H4 (cell line): ENCODE measurements at places on chromosomes 1 and 21.

GRCh38 chr1:110450929-110451328, at the start of gene PROK1:
TSS of gene PROK1 (plus strand) at chr1:110451149. CDS start at chr1:110451217, 68 bp downstream.
- DNase-seq: no peak

GRCh38 chr1:1435106-1435903, at the start of gene VWA1:
TSS of gene VWA1 (plus strand) at chr1:1435690. CDS start at chr1:1435749, 59 bp downstream.
- no peak for DNase-seq

- DNase-seq: no peak
Observed at GRCh38 chr1:19557609-19558051, 72.3 kb upstream of the CAPZB start.

GRCh38 chr1:175635092-175635491, 108.3 kb downstream of the TNR start:
- no peak for DNase-seq

GRCh38 chr1:230700132-230700531, 13.8 kb downstream of the AGT start:
- DNase-seq: no peak

DNA sequence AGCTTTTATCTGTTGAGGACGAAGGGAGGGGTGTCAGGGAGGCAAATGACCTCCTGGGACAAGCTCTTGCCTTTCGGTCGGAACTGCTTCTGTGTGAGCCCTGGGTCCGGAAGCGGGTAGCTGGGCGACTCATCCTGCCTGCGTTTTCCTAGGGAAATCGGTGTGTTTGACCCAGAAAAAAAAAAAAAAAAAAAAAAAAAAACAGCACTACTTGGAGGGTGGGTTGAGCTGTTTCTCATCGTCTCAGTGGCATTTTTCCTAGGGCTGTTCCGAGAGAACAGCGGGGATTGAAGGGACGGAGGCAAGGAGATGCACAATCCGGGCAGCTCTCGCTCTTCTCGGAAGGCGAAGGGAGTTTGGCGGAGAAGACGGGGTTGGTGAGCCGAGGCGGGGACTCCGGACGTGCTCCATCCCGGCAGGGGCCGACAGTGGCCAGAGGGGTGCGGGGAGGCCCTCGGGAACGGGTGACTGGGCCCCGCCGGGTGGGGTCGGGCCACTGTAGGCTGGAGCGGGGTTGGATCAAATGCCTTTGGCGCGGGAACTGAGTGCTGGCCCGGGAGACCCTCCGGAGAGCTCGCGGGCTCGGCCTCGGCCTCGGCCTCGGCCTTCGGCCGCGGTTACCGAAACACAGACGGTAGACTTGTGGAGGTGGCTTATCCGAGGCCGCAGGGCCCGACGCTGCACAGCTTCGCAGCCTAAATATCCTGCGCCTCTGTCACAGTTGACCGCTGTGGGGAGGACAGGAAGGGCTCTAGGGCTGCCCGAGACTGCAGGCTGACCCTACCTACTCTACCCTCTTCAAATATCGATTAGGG, 2.4 kb upstream of the BARHL2 start:
- DNase-seq: no peak

GRCh38 chr1:83097715-83098114, 901.2 kb downstream of the TTLL7 start:
- DNase-seq: no peak

DNA sequence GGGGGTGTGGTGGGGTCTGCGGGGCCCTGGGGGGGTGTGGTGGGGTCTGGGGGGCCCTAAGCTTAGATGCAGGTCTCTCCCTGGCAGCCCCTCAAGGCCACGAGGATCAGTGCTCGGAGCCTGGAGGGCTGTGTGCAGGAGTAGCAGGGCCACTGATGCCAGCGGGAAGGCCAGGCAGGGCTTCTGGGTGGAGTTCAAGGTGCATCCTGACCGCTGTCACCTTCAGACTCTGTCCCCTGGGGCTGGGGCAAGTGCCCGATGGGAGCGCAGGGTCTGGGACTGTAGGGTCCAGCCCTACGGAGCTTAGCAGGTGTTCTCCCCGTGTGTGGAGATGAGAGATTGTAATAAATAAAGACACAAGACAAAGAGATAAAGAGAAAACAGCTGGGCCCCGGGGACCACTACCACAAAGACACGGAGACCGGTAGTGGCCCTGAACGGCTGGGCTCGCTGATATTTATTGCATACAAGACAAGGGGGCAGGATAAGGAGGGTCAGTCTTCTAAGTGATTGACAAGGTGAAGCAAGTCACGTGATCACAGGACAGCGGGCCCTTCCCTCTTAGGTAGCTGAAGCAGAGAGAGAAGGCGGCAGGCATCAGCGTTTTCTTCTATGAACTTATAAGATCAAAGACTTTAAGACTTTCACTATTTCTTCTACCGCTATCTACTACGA, 8.7 kb downstream of the RNF223 start:
- DNase-seq: no peak

GRCh38 chr1:236103646-236104218, 38.6 kb upstream of the GPR137B start:
- DNase-seq: peak; percentile 38

DNA sequence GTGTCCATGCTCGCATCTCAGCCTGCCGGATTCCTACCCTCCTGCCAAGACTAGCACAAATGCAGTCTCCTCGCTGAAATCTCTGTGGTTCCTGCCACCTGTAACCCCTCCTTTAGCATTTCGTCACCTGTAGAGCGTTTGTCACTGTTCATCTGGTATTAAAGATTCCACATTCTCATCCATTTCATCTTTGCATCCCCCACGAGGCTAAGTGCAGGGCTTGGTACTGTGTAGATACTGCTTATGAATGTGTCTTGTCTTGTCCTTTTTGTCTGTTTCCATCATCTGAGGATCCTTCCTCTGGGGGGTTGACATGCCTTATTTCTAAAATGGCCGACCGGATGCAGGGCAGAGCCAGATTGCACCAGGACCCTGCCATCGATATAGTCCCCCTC, 53.7 kb upstream of the DNAJC6 start:
- DNase-seq: no peak

GRCh38 chr1:41662061-41662764, 177.7 kb upstream of the EDN2 start:
- DNase-seq: peak; percentile 68

GRCh38 chr1:86259390-86259789, 102.8 kb upstream of the COL24A1 start:
- no peak for DNase-seq

- no peak for DNase-seq
Observed at GRCh38 chr1:205424901-205425600, 3.2 kb upstream of the LEMD1 start.

- peak; percentile 12 for DNase-seq
Observed at GRCh38 chr1:178633056-178633455, 92.0 kb upstream of the RALGPS2 start.

GRCh38 chr1:67723620-67724019, 38.6 kb downstream of the GADD45A start:
- DNase-seq: no peak

- DNase-seq: no peak
Observed at GRCh38 chr1:32111040-32111623, 3.3 kb downstream of the KPNA6 start.

- DNase-seq: no peak
Observed at GRCh38 chr1:226349801-226350518, 41.0 kb upstream of the LIN9 start.

- DNase-seq: no peak
Observed at GRCh38 chr1:2375246-2375922, 16.0 kb downstream of the MORN1 start.

DNA sequence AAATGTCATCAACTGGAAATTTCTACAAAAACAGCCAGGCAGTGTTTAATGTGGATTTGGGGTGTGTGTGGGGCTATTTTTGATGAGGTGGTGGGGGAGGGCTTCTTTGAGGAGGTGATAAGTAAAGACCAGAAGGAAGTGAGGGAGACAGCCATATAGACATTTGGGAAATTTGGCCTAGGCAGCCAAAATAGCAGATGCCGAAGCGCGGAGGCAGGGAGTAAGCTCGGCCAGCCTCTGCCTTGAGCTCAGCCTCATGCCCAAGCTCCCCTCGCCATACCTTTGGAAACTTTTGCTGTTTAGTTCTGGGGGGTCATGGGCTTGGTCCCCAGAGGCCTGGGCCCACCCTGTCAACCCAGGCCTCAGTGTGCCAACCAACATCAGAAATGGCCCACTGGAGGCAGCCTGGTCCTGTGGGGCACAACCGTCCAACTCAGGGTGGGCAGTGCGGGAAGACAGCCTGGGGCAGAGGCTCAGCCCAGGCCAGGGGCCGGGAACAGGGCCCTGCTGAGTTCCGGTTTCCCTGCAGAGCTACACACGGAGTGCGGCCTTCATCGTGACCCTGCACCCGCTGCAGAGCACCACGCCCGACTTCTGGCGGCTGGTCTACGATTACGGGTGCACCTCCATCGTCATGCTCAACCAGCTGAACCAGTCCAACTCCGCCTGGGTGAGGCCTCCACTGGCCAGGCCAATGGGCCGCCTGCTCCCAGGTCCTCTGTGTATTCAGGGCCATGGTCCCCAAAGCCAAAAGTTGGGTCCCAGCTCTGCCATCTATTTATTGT, 84.0 kb downstream of the PTPRU start:
- DNase-seq: no peak

DNA sequence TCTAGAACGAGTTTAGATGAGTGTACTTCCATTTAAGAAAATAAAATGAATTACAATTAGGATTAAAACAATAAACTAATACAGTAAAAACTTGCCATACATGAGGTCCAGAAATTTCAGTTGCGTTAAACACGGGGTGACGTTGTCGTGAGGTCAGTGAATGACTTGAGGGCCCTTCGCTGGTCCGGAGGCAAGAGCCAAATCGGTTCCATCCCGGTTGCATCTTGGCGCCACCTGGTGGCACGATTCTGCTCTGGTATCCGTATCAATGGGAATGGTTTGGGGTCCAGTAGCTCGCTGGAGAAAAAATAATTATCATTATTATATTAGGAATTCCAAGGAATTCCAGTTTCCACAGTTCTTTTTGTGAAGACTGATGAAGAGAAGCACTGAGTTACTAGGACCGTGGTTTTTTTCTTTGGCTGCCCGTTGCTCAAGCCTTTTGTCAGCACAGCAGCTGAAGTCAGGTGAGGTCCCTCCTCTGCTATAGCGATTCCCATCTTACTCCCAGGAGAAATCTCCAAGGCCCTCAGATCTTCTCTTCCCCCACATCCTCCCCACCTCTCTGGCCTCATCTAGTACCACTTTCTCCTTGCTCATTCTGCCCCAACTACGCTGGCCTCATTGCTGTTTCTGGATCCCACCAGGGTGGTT, 161.4 kb downstream of the SLC35F3 start:
- DNase-seq: peak; percentile 69

DNA sequence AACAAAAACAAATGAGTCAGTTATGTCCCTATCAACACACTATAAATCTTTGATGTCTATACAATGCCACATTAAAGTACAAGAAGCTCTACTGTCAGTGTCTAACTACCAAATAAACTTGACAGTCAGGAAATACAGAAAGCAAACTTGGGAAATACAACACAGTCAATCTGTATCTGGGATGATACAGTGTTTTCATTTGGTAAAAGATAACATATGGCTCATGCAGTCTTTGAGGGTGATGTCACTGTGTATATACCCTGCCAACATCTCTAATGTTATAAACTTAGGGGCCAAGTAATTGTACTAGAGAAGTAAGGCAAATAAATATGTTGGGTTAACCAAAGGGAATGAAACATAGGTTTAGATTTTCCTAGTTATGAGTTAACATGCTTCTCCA, 552.5 kb upstream of the ADAMTS5 start:
- peak; percentile 36 for DNase-seq

- no peak for DNase-seq
Observed at GRCh38 chr1:43396059-43396458, 6.4 kb downstream of the SZT2 start.

DNA sequence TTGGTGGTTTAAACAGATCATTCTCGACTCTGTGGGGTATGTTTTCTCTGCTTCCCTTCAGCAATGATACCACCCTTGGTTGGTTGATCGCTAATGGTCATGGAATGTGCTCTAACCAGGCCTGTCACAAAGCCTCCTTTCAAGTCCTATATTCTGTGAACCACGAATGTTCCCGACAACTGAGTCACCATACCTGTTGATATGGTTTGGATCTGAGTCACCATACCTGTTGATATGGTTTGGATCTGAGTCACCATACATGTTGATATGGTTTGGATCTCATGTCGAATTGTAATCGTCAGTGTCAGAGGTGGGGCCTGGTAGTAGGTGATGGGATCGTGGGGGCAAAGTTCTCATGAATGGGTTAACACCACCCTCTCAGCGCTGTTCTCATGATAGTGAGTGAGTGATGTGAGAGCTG, 10.2 kb upstream of the CAMK2N1 start:
- DNase-seq: no peak

- DNase-seq: no peak
Observed at GRCh38 chr21:25565272-25566211, 41.7 kb downstream of the MRPL39 start.

DNA sequence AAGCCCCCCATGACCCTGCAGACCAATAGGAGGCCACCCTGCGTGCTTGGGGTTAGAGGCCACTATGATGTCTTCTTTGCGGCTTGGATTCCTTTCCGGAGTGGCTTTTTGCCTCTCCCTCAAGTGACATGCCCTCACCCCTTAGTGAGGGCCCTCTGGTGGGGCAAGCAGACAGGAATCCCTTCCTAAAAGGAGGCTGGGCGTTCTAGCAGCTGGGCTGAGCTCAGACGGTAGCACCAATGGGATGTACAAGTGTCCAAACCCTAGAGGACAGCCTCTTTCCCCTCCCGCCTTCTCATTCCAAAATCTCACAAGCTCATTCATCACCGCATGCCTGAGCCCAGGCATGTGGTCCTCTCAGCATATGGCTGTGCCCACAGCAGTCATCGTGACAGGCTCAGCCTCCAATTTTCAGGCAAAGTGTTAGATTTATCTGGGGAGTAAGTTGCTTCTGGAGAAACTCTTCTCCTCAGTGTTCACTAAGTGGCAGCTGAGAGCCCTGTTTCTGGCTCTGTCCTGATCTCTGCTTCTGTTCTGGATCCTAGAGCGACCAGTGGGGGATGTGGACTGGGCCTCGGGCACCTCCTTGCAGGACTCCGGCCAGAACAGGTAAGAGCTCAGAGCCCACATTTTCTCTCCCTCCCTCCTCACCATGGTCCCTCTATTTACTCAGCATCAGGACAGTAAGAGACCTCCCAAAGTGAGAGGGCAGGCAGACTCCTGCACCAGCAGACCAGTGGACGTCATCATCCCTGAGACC, 4.8 kb downstream of the KIAA1614 start:
- DNase-seq: no peak

GRCh38 chr1:193185901-193186731, at the start of gene B3GALT2:
TSS of gene B3GALT2 (minus strand) at chr1:193186613. CDS start at chr1:193181562, 5,051 bp downstream.
- DNase-seq: peak; percentile 30

GRCh38 chr1:154972213-154972516, 1.6 kb upstream of the SHC1 start:
- DNase-seq: no peak

GRCh38 chr1:37575692-37576091, 19.0 kb downstream of the DNALI1 start:
- DNase-seq: no peak

DNA sequence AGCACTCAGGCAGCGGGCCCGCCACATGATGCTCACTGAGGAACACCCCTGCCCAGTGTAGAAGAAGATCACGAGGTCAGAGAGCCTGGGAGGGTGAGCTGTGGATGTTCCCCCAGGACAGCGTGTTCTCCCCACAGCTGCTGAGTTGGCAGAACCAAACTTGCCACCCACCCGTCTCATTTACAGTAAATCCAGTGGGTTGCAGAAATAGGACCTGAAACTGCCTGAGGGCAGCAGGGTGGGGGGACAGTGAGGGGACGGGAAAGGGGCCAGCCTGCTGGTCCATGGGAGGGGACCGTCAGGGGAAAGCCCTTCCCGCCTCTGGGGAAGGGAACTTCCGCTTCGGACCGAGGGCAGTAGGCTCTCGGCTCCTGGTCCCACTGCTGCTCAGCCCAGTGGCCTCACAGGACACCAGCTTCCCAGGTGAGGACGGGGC, at the start of gene C1QB:
Gene C1QB, plus strand, starts transcription at position 356 of the 436 bp plus-strand sequence. CDS start 6,227 bp downstream, outside the sequence.
- no peak for DNase-seq
